ENCODE measurements at places on chromosomes 7 and 10.

DNA sequence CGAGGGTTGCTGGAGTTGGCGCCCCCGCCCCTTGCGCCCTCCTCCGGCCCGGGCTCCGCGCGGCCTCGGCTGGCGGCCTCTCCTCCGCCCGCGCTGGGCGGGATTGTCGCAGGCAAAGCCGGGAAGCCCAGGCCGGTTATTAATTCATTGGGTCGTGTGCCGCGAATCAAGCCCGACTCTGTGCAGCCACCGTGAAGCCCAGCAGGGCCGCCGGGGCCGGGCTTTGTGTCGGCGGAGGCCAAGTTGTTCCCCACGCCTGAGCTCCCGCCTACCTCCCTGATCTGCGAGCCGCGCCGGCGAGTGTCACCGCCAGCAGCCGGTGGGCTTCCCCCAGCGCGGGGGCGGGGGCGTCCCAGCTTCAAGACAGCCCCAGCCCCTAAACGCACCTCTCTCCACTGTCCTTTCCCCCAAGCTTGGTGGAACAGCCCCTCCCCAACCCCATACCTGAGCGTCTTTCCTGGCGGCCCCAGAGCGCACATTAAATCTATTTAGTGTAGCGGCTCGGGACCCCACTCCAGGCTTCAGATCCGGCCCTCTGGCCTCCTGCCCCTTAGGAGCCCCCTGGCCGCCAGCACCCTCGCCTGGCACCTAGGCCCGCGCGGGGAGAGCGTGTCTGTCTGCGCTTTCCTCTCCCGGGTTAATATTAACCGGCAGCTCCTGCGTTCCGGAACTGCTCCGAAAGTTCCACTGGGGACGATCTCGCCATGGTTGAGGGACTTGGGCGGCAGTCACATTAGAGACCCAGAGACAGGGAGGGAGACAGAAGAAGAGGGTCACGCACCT, 3.5 kb downstream of the SHH start:
- no peak for DNase-seq

DNA sequence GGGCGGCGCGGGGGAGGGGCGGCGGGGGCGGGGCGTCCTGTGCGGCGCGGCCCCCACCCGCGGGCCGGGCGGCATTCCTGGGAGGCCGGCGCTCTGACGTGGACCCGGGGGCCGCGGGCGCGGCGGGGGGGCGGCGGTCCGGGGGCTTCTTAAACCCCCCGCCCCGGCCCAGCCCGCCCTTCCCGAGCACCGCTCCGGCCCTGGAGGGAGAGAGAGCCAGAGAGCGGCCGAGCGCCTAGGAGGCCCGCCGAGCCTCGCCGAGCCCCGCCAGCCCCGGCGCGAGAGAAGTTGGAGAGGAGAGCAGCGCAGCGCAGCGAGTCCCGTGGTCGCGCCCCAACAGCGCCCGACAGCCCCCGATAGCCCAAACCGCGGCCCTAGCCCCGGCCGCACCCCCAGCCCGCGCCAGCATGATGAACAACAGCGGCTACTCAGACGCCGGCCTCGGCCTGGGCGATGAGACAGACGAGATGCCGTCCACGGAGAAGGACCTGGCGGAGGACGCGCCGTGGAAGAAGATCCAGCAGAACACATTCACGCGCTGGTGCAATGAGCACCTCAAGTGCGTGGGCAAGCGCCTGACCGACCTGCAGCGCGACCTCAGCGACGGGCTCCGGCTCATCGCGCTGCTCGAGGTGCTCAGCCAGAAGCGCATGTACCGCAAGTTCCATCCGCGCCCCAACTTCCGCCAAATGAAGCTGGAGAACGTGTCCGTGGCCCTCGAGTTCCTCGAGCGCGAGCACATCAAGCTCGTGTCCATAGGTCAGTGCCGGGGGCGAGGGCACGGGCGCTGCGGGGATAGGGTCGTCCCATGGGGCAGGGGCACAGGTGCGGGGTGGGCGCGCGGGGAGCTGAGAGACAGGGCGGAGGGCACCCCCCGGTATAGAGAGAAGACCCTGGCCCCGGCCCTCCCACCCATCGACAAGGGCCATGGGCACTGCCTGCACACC, at the start of gene FLNC:
TSS of gene FLNC (plus strand) at position 176 of the 947 bp plus-strand sequence. CDS start at position 408, 232 bp downstream.
- DNase-seq: peak; percentile 50

DNA sequence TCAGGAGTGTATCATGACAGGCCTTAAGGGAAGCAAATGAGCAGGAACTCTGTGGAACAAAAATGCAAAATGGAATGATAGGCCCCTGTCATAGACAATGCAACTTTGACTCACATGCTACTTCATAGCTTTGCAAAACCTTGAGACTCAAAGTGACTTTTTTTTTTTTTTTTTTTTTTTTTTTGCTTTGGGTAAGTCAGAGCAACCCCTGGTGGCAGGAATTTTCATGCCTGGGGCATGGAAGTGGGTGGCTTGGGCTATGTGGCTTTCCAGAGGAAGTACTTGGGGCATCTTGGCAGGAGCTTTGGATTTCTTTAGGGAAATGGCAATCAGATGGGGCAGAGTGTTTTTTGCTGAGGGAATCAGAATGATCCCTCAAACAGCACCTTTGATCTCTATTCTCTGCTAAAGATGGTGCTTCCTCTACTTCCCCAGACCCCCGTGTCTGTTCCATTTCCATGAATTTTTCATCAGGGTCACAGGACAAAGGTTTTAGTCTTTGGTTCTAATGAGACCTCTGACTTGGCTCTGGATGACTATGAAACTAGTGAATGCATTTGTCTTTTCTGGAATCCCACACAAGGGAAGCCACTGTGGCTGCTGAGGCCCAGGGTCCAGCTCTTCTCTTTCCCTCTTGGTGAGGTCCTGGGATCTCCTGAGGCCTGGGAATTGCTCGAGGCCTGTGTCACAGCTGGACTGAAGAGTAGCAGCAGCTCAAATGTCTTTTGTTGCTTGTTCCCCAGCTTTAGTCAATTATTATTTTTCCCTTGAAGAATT, 62.8 kb downstream of the TACC2 start:
- peak; percentile 92 for DNase-seq

- no peak for DNase-seq
Observed at GRCh38 chr7:44897309-44897708, 12.0 kb upstream of the PURB start.

DNA sequence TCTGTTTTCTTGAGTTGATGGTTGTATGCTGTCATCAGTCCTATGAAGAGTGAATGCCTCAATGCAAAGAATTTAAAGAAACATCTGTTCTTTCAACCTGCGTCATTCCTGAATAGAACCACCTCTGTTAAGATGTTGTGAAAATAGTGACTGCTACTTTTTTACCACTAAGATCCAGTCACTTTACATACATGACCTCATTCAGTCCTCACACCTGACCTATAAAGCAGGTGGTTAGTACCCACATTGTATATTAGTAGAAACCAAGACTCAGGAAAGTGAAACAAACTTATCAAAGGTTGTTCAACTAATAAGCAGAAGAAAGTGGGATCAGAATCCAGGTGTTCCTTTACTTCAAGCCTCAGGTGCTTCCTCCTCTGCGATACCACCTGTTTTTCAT, 64.8 kb downstream of the ITGB8 start:
- DNase-seq: no peak

- peak; percentile 56 for DNase-seq
Observed at GRCh38 chr10:74333174-74333573, 182.2 kb downstream of the ADK start.

GRCh38 chr7:2923886-2924574, 79.9 kb upstream of the GNA12 start:
- DNase-seq: no peak

DNA sequence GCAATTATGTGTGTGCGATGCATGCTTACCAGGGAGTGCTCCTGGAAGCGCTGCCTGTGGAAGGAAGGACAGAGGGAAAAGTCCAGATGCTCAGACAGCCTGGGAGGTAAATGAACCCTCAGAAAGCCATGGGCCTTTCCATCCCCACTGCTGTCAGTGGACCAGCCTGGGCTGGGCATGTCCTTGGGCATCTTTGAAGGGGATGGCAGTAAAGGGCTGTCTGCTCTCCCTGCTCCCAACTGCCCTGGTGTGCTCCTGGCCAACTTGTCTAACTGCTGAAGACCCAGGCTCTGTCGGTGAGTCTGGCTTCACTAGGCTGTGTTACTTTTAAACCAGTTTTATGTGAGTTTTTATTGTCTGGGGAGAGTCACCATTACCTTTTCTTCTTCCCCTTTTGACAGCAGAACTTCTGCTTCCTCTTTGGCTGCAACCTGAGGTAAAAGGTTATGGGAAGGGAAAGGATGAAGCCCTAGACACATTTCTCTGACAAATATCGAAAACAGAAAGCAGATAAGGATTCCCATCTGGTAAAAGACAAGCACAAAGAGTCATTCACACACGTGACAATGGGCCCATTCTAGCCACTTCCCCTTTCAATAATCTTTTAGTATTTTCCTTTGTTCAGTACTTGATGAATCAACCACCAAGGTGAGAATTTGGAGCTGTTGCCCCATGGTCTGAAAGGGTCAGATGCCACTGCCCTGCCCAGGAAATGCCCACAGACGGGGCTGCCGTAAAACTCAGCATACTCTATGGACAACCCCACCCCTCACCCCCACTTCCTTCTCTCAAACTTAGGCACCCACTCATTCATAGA, 27.6 kb upstream of the PIK3AP1 start:
- no peak for DNase-seq

Measured in RPMI7951 (cell line).